ENCODE measurements at places on chromosomes 12 and 14.

GRCh38 chr14:90427848-90428426, 31.1 kb downstream of the CALM1 start:
- DNase-seq, result peak; percentile 53

- DNase-seq, result peak; percentile 74
Observed at GRCh38 chr14:67240168-67240932, 885 bp upstream of the PALS1 start.

GRCh38 chr14:52023518-52023917, 34.2 kb downstream of the RTRAF start:
- no peak for DNase-seq

DNA sequence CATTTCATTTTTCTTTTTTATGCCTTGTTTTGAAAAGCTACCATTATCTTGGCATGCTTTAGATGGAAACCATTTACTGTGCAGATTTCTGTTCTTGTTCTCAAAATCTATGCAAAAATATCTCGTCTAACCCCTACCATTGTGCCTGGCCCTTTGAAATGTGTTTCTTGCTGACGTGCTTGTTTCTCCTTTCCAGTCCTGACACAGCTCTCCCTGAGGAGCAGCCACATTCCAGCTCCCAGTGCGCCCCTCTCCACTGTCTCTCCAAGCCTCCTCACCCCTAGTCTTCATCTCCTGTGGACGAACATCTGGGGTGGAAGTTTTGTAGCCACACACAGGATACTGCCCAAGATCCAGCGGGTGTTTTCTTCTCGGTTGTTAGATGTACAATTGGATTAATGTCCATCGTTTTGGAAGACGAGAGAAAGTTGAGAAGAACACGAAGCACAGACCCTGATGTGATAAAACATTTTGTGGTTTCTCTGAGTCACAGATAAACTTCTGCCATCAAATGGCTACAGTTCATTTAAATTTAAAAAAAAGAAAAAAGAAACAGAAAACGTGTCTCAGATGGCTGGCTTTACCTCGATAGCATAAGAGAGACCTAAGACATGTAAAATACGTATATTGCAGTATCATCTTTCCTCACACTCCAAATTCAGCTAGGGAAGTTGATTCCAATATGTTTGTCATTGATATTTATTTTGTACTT, 21.9 kb upstream of the FGD4 start:
- no peak for DNase-seq

- DNase-seq, result no peak
Observed at GRCh38 chr12:115942346-115942745, 335.1 kb downstream of the MED13L start.

DNA sequence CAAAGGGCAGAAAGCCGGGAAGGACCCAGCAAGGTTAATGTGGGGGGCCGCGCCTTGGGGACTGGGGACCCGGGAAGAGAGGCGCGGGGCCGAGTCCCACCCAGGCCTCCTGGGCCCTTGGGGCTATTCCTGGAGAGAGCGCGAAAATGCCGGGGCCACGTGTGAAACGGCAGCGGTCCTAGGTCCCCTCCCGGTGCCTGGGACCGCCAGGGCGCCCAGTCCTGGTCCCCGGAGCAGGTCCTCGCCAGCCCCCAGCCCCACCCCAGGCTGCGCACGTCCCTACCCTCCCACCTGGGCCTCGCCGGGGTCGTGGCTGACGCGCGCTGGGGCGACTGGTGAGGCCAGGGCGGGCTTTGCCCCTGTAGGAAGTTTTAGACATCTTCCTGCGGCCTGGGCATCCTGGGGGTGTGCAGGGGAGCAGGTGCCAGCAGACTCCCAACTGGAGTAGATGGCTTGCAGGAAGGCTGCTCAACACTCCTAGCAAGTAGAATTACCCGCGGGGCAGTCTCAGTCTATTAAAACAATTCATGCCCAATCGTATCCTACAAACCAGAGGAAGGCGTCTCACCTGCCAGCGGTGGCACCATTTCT, 708 bp downstream of the FAR2 start:
- DNase-seq, result no peak

- DNase-seq, result no peak
Observed at GRCh38 chr14:102293781-102294180, 11.2 kb downstream of the MOK start.
